ENCODE measurements at places on chromosomes 11 and 22. TPM values are rescaled to one million over a fixed set of nuclear protein-coding genes. Genes with fewer than 3 reads are reported as not detected.

RAB36 gene
- 3.5 TPM for total RNA-seq

GRCh38 chr11:29022676-29023075, 914.5 kb downstream of the METTL15 start:
- DNase-seq = peak; percentile 53

DNA sequence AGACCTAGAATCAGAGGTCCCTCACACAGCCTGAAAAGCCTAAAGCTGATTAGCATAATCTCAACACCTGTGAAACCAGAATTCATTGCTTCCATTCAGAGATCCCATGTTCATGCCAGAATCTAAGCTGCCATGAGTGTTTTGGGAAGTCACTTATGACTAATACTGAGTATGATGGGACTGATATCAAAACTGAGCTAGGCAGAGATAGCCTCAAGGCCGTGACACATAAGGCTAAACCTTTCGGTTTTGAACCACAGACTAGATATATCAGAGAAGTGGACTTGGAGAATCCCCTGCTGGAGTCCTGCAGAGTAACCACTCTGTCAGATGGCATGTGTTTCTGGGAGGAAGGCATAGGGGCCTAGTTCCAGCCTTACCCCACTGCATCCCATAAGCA, 23.1 kb upstream of the GLYATL2 start:
- DNase-seq = peak; percentile 16

CD3G gene
- not detected for total RNA-seq

DNA sequence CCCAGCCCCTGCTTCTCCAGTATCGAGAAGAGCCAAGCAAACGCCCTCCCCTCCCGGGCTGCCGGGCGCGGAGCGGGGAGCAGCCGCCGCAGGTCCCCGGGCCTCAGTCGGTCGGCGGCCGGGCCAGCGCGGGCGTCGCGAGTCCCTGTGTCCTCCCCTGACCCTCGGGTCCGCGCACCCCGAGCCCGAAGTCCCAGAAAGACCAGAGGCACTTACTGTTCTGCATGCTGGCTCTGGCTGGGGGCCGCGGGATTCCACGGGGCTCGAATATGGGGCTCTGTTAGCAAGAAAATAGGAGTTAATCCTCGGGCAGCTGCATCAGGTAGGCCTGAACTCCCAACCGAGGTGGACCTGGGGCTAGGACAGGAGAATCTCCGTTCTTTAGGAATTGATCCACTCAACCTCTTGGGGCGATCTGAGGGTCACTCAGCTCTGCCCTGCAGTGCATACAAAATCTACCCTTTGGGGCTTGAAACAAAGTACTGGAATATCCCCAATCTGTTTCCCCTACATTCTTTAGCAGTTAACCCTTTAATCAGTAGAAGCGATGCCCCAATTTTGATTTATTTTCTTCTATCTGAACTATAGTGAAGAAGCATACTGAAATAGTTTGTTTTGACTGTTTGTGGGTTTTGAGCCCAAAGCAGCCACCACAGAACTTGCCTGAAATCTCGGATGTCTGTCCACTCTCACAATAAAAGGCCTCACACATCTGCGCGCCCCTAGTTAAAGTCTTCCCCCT, 4.8 kb downstream of the PAX6 start:
- DNase-seq = no peak

GRIA4 gene
- not detected for total RNA-seq

RCE1 gene
- total RNA-seq = 10.0 TPM

- DNase-seq = no peak
Measured at GRCh38 chr11:101523634-101524260, 60.1 kb downstream of the TRPC6 start.

GRCh38 chr11:123479048-123479837, 49.2 kb downstream of the GRAMD1B start:
- no peak for DNase-seq

DNA sequence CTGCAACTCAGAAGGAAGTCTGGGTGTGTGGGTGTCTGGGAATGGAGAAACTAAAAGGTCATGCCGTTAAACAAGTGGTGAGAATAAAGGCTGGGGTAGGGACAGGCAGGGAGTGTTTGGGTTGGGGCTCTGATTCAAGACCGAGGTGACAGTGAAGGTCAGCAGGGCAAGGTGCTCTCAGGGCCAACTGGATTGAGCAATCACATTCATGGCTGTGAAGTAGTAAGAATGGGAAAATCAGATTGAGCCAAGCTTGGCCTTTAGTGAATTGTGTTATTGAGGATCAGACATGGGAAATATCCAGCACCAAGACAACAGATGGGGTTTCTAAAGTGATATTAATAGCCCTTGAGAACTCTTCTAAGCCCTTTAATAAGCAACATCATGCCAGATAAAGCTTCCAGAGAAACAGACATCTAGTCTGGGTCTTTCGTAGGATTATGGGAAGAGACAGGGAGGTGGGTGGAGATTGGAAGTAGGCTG, 24.3 kb downstream of the SCN3B start:
- DNase-seq = no peak

DNA sequence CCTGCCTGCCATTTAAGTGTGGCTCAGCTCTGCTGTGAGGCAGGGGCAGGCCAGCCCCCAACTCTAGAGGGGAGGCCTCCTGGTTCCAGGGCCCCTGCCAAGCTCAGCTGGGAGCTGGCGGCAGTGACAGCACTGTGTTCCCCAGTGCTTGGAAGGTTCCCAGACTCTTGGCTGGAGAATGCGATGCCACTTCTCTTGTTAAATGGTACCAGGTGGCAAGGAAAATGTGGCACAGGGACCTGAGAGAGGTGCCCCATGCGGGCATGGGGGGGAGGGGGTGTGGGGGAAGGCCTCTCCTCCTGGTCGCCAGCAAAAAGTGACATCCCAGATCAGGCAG, 8.4 kb upstream of the TNFRSF13C start:
- no peak for DNase-seq

EXPH5 gene
- 0.13 TPM for total RNA-seq

GRCh38 chr11:93054881-93055280, 85.4 kb downstream of the MTNR1B start:
- peak; percentile 95 for DNase-seq

GRCh38 chr11:66264914-66265313, 3.5 kb upstream of the RAB1B start:
- DNase-seq = peak; percentile 25

IGSF9B gene
- total RNA-seq = not detected

- no peak for DNase-seq
Measured at GRCh38 chr11:105149477-105149876, 9.9 kb upstream of the CARD18 start.

TRIM48 gene
- not detected for total RNA-seq

GRCh38 chr22:20247010-20247505, 21.1 kb downstream of the RTN4R start:
- DNase-seq = no peak

MMP11 gene
- total RNA-seq = 18.2 TPM

GRCh38 chr11:22203281-22203680, 10.4 kb downstream of the ANO5 start:
- DNase-seq = no peak

DNA sequence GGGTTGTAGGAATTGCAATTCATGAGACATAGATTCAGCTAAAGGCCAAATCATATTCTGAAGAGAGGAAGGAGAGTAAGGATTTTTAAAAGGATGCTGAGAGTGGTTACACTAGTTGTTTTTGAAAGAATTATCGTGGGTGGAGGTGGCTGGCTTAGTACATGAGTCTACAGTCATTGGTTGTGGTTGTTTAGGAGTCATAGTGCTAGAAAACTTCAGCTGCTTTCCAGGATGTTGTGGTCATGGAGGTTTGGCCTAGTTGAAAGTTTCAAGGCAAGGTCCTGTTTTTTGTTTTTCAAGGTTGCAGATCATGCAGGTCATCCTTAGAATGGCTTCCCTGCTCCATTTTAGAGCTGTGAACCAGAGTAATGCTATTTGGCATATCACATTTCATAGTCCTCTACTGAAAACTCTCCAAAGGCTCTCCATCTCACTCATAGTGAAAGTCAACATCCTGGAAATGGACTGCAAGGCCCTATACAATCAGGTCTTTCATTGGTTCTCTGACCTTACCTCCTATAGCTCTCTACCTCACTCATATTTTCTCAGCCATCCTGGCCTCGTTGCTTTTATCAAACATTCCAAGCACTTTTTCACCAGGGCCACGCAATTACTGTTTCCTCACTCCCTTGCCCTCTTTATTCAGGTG, 26.1 kb upstream of the ZBTB44 start:
- peak; percentile 44 for DNase-seq

DNA sequence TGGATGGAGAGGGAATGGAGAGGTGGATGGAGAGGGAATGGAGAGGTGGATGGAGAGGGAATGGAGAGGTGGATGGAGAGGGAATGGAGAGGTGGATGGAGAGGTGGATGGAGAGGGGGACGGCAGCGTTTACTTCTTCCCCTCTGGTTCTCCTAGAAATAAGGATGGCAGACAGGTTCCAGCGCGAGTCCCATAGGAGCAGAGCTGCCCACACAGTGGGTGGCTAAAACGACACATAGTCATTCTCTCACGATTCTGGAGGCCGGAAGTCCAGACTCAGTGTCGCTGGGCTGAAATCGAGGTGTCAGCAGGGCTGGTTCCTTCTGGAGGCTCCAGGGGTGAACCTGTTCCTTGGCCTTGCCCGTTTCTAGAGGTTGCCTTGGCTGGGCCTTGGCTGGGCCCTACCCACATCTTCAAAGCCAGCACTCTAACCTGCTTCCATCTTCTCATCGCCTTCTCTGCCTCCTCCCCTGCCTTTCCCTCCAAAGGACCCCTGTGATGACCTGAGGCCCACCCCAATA, 12.7 kb upstream of the CTSD start:
- DNase-seq = no peak

Measured in GM23248 (cell line).